WTC11 (cell line): ENCODE measurements at places on chromosomes 3 and 15.

DNA sequence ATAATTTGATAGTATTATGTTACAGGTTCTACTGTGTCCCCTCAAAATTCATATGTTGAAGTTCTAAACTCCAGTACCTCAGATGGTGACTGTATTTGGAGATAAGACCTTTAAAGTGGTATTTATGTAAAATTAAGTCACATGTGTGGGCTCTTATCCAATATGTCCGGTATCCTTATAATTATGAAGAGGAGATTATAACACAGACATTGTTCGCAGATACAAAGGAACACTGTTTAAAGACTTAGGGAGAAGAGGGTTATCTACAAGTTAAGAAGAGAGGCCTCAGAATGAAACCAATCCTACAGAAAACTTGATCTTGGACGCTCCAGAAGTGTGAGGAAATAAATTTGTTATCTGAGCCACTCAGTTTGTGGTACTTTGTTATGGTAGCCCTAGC is 50.9 kb downstream of the DPH6 start:
- DNase-seq, result no peak

- no peak for DNase-seq
These were observed 84.9 kb downstream of the TBC1D2B start for GRCh38 chr15:77992356-77993222.

DNA sequence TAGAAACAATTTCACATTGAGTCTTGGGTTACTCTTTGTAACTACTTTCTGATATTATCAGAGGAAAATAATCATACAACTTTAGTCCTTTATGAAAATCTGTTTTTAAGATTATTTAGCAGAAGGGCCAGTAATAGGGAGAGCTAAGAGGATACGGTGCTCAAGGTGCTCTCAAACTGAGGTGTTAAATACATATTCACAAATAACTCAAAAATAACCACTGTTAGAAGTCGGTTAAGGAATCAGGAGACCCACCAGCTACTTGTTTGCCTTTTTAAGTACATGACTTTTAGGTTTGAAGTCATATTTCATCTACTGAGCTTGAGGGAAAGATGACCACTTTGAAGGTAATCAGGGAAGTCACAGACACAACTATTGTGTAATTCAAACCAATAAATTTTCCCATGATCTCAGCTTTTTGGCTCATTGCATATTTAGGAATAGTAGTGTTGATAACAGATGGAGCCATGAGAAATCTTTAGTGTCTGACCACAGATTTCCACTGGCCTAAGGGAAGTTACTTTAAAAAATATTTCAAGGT is 1.4 kb upstream of the RSRC1 start:
- DNase-seq, result no peak

- DNase-seq, result no peak
These were observed 159.8 kb upstream of the MITF start for GRCh38 chr3:69579306-69580041.

DNA sequence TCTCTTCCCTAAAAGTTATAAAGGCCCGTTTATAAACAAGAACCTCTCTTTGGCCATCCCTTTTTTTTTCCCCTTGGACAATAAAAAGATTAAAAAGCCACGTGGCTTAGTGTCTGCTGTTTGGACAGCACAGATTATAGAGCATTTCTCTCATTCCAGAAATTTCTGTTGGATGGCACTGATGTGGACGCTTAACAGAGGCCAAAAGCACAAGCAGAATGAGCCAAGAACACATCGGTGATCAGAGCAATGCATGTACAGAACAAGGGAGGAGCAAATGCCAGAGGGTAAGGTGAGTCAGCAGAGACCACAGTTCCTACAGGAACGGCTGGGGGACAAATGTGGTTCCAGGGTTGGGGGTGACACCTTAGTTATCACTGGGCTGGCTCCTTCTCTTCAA is 30.3 kb upstream of the CTNNB1 start:
- no peak for DNase-seq

- DNase-seq, result no peak
These were observed 47.6 kb downstream of the SHOX2 start for GRCh38 chr3:158058495-158059130.

DNA sequence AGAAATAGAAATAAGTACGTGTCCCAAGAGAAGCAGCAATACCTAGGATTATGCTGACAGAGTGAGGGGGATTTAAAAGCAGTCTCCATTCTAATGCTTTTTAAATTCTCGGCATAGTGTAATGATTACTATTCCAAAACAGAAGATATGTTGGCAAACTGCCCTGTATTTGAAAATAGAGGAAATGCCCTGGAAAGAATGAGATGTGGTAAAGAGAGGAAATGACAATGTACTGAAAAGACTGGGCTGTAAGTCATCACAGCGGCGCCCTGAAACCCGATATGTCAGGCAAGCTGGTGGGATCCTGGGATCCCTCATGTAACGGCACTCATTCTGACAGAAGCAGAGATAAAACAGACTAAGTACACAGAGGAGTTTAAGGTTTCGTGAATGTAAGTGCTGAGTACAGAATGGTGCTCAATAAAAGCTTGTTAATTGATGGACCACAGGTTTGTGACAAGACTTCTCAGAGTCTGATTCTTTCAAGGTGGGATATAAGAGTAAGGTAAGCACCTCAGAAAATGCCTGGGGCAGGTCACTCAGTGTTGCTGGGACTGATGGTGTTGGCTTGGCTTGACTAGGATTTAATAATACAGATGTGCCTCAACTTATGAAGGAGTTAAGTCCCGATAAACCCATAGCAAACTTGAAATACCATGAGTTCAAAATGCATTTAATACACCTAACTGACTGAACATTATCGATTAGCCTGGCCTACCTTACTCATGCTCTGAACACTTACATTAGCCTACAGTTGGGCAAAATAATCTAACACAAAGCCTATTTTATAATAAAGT is 91.4 kb downstream of the NFKBIZ start:
- no peak for DNase-seq

- no peak for DNase-seq
These were observed 69.2 kb downstream of the ATP8B4 start for GRCh38 chr15:50049871-50050270.

DNA sequence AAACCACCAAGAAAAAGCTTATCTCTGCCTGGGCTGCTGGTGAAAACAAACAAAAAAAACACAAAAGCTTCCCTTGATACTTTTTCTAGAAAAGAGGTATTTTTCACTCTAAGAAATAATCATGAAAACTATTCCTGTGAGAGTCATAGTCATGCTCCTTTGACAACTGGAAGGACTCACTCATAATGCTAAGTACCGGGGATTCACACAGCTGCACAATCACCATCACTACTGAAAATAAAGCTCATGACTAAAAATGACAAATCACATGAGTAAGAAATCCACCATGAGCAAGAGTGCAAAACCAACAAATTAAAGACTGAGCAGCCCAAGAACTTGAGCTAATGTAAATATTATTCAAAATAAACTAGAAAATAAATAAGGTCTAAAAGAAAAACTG is 10.6 kb upstream of the POU1F1 start:
- no peak for DNase-seq

DNA sequence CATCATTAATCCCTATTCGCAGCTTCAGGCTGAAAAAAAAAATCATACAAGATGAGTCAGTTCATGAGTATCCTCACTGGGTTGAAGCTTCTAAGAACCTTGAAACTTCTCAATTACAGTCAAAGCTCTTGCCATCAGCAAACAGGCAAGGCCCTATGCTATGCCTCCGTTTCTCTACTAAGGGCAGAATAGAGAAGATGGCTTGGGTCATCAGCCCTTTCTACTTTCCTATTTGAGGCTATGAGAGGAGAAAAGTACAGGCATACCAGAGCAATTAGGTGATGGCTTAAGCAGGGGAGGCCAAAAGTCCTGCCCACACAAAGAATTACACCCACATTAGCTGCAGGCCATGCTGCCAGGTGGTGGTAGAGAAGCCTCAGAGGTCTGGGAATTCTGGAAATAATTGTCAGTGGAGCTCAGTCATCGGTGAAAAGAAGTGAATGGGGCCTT is 89.0 kb downstream of the MRPL46 start:
- no peak for DNase-seq

DNA sequence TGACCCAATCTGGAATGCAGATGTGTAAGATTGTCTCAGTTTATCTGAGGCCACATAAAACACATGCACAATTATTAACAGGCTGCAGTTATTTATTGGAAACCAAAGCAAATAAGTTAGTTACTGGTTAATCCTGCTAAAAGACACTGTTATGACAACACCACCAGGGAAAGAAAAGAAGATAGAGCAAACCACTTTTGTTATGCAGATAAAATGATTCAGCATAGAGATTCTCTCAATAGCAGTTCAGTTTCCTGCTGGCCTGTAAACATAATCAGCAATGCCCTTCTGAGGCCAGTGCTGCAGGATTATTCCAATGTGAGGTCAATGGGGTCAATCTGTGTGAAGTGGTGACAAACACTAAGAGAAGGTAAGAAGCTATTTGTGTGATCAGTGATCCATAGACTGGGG is 244.4 kb downstream of the ZBTB20 start:
- no peak for DNase-seq

DNA sequence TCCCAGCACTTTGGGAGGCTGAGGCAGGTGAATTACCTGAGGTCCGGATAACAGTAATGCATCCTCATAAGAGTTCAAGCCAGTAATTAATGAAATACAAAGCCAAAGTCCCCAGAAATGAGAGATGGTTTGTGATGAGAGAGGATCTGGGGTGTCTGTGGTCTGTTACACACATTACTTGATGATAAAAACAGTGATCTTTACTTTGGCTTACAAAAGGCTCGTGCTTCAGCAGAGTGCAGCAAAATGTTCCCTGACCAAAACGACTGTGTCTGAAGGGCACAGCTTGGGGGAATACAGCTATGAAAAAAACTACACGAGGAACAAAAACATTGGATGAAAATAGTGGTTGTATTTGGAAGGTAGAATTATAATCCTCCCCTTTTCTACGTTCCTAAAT is 40.9 kb downstream of the CRTC3 start:
- no peak for DNase-seq

DNA sequence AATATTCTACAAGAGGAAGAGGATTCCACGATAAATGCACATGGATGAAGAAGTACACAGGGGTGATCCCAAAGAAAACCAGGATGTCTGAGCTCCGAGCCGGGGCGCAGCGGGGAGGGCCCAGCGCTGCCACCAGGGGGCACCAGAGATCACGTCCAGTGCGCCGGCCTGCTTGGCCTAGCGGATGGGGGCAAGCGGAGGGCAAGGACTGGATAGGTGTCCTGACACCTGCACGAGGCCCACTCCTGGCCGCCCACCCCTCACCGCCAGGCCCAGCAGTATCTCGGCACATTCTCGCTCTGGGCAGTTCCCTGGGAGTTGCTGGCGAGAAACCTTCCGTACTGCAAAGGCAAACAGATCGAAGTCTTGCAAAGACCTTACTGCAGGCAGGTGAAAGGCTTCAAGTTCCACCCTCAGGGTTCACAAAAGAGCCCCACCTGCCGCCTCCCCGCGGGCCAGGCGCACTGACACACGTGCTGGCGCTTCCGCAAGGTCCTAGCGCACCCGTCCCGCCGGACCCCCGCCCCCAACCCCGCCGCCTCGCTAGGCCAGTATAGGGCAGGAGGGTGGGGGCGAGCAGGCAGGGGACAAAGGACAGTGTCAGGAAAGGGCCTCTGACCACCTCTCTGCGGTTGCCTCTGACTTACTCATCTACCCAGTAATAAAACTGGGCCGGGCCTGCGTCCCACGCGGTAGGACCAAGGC is 3.3 kb downstream of the ANKRD63 start:
- DNase-seq, result peak; percentile 89

DNA sequence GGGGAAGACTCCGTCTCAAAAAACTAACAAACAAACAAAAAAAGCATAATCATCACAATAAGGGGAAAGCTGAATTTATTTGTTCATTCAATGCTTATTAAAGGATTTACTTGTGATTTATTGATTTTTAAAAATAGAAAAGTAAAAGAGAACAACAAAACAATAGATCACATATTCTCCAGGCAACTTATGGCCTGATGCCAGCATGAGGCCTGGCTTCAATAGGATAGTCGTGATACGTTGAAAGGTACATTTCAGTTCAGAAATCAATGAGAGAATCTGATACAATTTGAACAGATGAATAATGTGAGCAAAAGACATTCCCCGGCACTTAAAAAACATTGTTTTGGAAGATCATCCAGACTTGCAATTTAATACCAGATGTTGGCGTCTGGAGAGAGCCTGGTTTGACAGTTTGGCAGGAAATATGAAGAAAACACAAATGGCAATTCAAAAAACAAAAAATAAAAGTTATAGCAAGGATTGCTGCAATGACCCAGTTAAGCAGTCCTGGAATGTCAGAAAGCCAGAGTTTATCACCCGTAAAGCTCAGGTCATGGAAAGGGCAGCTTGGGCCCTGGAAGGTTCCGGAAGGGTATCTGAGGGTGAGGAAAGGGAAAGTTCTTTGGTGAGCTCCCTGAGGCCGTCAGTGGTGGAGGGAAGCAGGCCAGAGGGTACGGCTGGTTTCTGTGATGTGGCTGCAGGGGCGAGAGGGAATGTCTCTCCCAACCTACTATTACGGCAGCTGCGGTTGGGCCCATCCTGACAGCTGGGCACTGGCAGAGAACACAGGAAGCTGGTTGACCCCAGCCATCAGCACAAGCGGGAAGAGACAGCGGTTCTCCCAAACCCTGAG is 230.2 kb upstream of the HES1 start:
- DNase-seq, result no peak

- DNase-seq, result no peak
These were observed 20.5 kb upstream of the FRMD5 start for GRCh38 chr15:44215594-44215993.

DNA sequence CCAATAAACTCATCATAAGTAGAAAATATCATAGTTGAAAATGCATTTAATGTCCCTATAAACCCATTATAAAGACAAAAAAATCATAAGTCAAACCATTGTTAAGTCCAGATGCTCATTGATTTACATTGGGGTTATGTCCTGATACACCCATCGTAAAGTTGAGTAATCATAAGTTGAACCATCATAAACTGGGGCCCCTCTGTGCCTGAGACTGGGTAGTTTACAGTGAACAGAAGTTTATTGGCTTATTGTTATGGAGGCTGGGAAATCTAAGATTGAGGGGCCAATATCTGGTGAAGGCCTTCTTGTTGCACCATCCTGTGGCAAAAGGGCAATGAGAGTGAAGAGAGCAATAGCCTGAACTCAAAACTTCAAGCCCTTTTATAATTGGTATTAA is 10.6 kb downstream of the MKRN3 start:
- DNase-seq, result no peak

GRCh38 chr3:34000301-34000700 is 201.9 kb downstream of the PDCD6IP start:
- DNase-seq, result no peak

DNA sequence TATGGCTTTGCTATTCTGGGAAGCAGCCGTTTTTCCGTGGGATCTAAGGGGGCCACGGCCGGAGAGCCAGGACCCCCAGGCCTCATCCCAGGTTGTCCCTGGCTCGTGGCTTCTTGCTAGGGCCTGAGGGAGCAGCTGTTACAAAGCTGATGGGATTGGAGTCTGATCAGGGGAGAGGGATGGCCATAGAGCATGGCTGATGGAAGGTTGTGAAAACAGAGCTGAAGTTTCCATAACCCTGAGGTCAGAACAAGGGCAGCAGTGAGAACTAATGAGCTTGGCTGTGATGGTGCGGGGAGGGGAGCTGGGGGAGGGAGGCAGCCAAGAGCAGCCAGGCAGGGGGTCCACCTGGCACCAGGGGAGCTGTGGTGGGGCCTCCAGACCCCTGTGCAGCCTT is 63.0 kb downstream of the LINGO1 start:
- DNase-seq, result no peak

- no peak for DNase-seq
These were observed 1.3 kb downstream of the DMXL2 start for GRCh38 chr15:51621155-51621765.
